Activated T-helper 1 cell treated with anti-CD3 and anti-CD28 coated beads, Interleukin-2, amount 50 U/mL, for 16 hours (primary cell): ENCODE measurements at places on chromosomes 2 and 18.
A peak's percentile ranks its signal among the peaks of the same experiment; 100 is the strongest.

DNA sequence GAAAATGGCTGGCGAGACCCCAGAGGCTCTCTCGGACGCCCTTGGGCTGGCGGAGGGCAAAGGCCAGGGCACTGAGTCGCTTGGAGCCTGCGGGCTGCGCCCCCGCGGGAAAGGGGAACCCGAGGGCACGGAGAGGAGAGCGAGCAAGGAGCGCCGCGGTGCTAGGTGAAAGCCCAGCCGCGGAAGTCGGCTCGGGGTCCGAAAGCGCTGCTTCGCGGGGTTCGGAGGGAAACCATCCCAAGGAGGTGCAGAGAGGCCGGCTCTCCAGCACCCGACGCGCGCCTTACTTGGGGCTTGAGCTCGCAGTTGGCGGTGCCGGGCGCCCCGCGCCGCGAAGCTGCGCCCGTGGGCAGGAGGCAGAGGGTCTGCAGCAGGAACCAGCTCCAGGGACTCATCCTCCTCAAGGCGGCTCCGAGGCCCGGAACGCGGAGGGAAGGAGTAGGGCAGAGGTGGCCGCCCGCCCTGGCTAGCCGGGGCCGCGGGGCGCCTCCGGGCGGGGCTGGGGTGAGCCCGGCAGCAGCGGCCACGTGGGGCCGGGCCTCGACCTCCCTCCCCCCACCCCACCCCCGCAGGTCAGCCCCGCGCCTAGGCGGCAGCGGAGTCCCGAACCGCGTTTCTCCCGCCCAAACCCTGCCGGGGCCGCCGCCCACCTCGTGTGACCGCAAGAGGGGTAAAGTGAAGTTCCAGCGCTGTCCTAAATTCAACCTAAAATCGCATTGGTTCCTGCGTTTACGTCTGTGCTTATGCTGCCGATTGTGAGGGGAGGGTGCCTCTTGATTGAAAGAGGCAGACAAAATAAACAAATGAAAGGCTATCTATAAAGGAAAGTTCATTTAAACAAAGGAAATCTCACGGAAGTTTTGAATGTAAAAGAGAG is at the start of gene TRABD2A:
Gene TRABD2A, minus strand, starts transcription at position 440 of the 877 bp plus-strand sequence. Its CDS starts 45 bp downstream, at position 395.
- peak; percentile 37 for DNase-seq

DNA sequence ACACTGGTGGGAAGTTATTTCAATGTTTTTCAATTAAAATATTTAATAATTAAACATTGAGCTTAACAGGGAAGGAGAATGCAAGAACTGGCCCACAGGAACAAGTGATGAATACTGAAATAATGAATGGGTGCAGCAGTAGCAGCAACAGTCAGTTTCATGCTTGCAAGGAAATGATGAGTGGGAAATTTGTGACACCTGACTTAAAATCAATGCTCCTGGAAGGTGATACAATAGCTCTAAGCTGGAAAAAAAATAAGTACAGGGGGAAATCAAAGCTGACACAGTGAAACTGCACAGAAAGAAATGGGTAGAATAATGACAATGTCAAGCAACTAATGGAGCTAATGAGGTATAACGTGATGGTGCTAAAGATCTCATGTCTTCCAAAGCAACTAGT is 184.5 kb downstream of the IKZF2 start:
- DNase-seq, result no peak

DNA sequence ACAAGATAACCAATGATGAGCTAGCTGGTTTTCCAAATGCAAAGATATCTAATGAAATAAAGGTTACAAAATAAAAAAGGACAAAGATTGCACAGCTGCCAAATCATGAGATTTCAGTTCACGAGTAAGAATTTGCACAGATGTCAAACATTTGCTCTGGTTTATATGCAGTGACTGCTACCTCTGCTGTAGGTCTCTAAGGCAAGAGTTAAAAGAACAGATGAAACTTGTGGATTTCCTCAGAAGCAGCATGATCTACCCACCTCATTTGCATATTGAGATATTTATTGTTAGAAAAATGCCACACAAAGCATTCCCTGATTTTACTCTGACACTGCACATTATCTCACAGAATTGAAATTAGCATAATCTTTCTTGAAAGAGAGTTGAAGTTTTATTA is 763.2 kb upstream of the ZEB2 start:
- no peak for DNase-seq

DNA sequence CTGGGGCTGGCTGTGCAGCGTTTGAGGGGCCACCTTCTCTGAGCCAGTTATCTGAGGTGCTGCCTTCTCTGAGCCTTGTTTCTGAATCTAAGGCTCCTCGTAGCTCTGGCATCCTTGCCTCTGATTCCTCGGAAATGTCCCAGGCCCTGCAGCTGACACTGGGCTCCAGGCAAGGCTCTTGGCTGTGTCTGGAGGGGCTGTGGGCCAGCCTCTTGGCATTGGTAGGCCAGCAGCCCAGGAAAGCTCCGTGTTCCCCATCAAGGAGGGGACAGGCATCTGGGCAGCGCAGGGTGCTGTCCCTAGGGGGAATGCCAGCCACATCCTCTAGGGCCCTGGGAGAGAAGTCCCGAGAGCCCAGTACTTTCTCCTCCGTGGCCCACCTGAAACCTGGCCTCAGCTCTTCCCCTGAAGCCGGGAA is 40.7 kb upstream of the TAF1B start:
- DNase-seq, result no peak

GRCh38 chr2:44912660-44913059 is 28.8 kb upstream of the SIX3 start:
- DNase-seq, result no peak
